ENCODE measurements at places on chromosomes 3 and 15. TPM values are rescaled to one million over a fixed set of nuclear protein-coding genes. Genes with fewer than 3 reads are reported as not detected.

The ZBBX gene
- total RNA-seq, result 0.04 TPM

The KIAA1143 gene
- total RNA-seq, result 18.7 TPM

The KBTBD13 gene
- not detected for total RNA-seq

The RETNLB gene
- total RNA-seq, result not detected

The NR1I2 gene
- total RNA-seq, result not detected

The SLC28A2 gene
- not detected for total RNA-seq

The CHRNA7 gene
- 2.8 TPM for total RNA-seq

The ZNF80 gene
- total RNA-seq, result not detected

The IQCF5 gene
- not detected for total RNA-seq

The TRH gene
- total RNA-seq, result not detected

The SUSD5 gene
- total RNA-seq, result 3.8 TPM

The CYP8B1 gene
- total RNA-seq, result not detected

The GCSAM gene
- not detected for total RNA-seq

The ERICH6 gene
- not detected for total RNA-seq

The APBA2 gene
- 42.1 TPM for total RNA-seq

The TIGIT gene
- not detected for total RNA-seq

The C3orf22 gene
- not detected for total RNA-seq

The C3orf80 gene
- 0.04 TPM for total RNA-seq

The SNRPN gene
- total RNA-seq, result 98.3 TPM

The RSL24D1 gene
- total RNA-seq, result 59.7 TPM

The MASP1 gene
- total RNA-seq, result 0.46 TPM

The LMCD1 gene
- 14.0 TPM for total RNA-seq

The GLDN gene
- not detected for total RNA-seq

The CRYBG3 gene
- 21.3 TPM for total RNA-seq

The TRIM59 gene
- total RNA-seq, result 22.8 TPM

The CDC25A gene
- total RNA-seq, result 15.8 TPM

The GRK7 gene
- total RNA-seq, result not detected

The INKA1 gene
- 20.4 TPM for total RNA-seq

The GOLGA8Q gene
- 0.59 TPM for total RNA-seq

The LRRN1 gene
- not detected for total RNA-seq

The MESP2 gene
- 0.14 TPM for total RNA-seq

The TNFAIP8L3 gene
- total RNA-seq, result 62.5 TPM

The COL6A5 gene
- not detected for total RNA-seq

The GHSR gene
- not detected for total RNA-seq

The GOLGA8G gene
- total RNA-seq, result not detected

The FBXL22 gene
- 0.11 TPM for total RNA-seq

The COL6A6 gene
- total RNA-seq, result not detected

The KNG1 gene
- not detected for total RNA-seq

The DLL4 gene
- 43.9 TPM for total RNA-seq

The PTH1R gene
- total RNA-seq, result 0.40 TPM

The LRRC34 gene
- total RNA-seq, result 2.4 TPM

The RASGRP1 gene
- 0.04 TPM for total RNA-seq

All from pulmonary artery endothelial cell (primary cell).